ENCODE measurements at places on chromosomes 1 and 21.
A peak's percentile ranks its signal among the peaks of the same experiment; 100 is the strongest.

DNA sequence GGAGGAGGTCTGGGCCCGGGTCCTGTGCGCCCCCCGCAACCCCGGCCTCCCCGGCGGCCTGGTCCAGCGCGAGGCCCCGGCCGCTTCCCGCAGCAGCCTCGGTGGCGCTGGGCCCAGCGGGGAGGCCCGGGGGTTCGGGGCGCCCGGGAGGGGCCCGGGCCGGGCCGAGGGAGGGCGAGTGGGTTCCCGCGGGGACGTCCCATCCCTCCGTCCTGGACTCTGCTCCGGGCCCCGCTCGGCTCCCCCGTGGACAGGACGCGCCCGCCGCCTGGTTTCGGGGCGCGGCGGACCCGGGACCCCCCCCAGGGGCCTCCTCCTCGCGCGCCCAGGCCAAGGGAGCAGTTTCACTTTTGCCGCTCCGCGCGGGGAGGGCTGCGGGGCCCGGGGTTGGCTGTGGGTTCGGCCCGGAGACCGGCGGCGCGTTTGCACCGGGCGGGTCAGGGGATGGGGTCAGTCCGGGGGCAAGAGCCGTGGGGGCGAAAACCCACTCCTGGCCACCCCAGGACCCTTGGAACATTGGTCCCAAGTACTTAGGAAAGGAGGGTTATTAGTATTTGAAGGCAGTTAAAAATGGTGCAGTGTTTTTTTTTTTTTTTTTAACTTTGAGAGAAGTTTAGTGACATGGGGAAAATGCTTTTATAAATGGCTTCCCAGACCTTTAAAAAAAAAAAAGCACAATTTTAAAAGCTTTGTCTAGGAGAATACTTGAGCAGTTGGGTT, 677 bp downstream of the AGPAT3 start:
- peak; percentile 33 for ATAC-seq

GRCh38 chr1:25435397-25436108, 4.9 kb downstream of the MACO1 start:
- ATAC-seq, result no peak

- no peak for ATAC-seq
These were observed 17.7 kb downstream of the ECE1 start for GRCh38 chr1:21272540-21272939.

- ATAC-seq, result no peak
These were observed 90.1 kb upstream of the ACTRT2 start for GRCh38 chr1:2930913-2931723.

- no peak for ATAC-seq
These were observed 10.3 kb upstream of the PLD5 start for GRCh38 chr1:242534753-242535152.

- ATAC-seq, result no peak
These were observed 43.0 kb upstream of the TARDBP start for GRCh38 chr1:10969267-10969970.

DNA sequence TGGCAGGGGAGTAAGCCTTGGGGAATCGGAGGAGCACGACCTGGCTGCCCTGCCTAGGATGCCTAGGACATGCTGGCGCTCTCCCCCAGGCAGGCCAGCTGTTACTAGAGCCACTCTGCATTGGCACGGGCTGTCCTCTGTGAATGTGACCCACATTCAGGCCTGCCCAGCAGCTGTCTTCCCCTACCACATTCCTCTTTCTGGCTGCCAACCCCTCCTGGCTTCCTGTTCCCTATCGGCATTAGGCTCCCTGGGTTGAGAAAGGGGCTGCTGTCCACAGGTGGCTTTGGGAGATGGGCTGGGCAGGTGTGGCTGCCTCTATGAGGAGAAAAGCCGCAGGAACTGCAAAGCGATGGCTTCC, 2.3 kb upstream of the NFASC start:
- no peak for ATAC-seq

- ATAC-seq, result no peak
These were observed 54.9 kb downstream of the KCNK1 start for GRCh38 chr1:233668725-233669294.

GRCh38 chr1:145729666-145730436, 10.6 kb downstream of the CD160 start:
- ATAC-seq, result no peak

DNA sequence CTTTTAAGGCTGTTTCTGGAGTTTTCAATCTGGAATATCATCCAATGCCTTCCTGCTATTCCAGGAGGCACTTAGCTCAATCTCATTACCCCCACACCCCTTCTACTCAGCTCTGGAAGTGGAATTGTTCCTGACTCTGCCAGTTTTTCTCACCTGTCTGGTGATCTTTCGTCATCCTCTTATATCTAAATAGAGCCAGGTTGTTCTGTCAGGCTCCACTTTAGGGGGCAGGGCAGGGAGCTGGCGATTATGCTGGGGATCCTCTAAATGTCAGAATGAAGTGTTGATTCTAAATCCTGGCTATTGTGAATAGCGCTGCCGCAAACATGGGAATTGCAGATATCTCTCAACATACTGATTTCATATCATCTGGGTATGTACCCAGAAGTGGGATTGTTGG, 63.6 kb upstream of the ETV3 start:
- ATAC-seq, result no peak

- ATAC-seq, result no peak
These were observed 156.2 kb downstream of the TPR start for GRCh38 chr1:186218654-186219352.

GRCh38 chr1:208211921-208212843, 32.0 kb downstream of the PLXNA2 start:
- peak; percentile 30 for ATAC-seq

DNA sequence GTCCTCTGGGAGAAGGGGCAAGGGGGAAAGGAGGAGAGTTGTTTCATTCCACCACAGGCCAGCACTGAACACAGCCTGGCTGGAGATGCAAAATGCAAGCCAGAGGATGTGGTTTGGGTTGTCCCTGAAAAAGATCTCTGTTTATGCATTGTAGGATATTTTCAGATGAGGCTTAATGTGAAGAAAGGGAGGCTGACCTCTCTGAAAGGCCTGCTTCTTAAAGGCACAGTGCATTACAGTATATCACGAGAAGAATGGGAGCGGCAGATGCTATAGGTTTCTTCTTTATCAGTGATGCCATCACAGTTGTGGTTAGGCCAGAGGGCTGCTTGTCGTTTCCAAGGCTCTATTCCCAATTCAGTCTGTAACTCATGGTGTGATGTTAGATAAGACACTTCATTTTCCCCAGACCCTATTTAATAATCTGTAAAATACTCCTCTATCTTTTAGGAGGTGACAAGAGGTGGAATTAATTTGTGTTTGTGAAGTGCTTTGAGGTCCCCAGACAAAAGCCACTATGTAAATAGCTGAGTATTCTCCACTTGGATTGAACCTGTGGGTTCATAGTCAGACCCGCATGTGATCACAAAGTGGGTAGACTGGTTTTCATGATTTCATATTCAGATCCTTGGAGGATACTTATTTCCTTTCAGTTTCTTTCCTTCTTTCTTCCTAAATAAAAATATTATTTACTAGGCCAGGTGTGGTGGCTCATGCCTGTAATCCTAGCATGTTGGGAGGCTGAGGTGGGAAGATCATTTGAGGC, 76.5 kb upstream of the WDR26 start:
- ATAC-seq, result no peak

GRCh38 chr1:29835406-29835805, 599.1 kb downstream of the PTPRU start:
- no peak for ATAC-seq

DNA sequence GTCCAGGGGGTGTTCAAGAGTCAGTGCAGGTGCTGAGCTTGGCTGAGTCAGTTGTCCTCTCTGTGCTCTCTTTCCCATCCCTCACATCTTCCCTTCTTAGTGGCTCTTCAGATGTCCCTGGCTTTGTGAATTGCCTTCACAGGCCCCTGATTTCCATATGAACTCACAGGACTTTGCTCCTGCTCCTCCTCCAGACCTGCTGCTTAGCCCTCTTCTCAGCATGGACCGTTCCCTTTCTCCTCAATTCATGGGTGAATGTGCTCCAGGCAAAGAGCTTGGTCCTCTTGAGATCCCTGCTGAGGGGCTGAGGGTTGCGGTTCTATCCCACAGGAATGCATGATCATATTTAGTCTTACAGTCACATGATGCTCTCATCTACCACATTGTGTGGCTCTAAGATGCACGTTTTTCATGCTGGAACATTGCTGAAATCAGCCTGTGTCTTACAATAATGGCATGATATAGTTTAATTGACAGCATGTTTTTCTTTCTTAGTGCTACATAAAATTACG, 30.5 kb downstream of the CACNA1E start:
- no peak for ATAC-seq

DNA sequence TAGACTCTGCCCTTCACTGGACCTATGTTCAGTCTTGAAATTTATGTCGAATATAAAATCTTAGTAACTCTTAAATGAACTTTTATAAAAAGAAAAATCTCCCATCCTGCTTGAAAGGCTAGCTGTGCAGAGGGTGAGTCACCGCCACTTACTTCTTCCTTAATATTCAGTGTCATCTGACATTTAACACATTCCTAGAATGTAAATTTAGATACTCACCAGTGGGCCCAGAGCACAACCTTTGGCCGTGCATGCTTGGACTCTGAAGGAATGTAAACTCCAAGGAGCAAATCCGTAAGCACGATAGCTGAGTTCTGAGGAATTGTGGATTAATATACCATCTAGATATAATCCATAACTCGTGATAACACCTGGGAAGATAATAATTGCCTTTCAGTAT, 403.3 kb downstream of the KCTD3 start:
- ATAC-seq, result peak; percentile 99

- no peak for ATAC-seq
These were observed 40.9 kb upstream of the GFI1 start for GRCh38 chr1:92527670-92528069.

- no peak for ATAC-seq
These were observed 142.4 kb downstream of the GLUL start for GRCh38 chr1:182249201-182249676.

DNA sequence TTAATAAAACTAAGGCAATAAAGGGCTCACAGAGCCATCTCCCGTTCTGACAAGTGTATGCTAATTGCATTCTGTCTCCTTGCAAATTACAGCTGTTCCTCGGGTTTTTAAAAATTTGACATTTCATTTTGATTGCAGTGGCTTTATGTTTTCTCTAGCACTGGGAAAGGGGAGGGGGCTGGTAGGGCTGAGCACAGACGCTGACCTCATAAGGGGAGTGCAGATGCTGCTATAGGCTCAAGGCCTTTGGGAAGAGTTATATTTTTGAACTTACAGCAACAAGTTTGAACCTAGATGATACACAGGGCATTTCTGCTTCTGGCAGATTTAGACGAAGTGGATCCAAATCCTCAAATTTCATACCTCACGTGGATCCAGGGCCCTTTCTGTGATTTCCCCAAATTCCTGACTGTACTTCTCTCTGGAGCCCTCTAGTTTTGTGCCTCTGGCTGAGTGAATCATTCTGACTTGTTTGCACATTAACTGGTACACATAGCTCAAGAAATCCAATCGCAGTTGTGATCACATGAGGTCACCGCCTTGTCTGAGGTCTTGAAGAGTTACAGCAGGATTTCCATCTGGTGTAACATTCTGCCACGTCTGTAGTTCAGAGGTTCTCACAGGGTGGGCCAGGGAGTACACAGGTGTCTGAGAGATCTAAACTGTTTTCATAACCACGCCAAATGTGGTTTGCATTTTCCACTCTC, 230.3 kb downstream of the C1orf94 start:
- peak; percentile 62 for ATAC-seq

- ATAC-seq, result no peak
These were observed 7.0 kb upstream of the LPAR3 start for GRCh38 chr1:84899969-84900368.

- no peak for ATAC-seq
These were observed 4.9 kb downstream of the C2CD2 start for GRCh38 chr21:41948901-41949300.

GRCh38 chr1:160813215-160813614, 17.2 kb downstream of the LY9 start:
- no peak for ATAC-seq

DNA sequence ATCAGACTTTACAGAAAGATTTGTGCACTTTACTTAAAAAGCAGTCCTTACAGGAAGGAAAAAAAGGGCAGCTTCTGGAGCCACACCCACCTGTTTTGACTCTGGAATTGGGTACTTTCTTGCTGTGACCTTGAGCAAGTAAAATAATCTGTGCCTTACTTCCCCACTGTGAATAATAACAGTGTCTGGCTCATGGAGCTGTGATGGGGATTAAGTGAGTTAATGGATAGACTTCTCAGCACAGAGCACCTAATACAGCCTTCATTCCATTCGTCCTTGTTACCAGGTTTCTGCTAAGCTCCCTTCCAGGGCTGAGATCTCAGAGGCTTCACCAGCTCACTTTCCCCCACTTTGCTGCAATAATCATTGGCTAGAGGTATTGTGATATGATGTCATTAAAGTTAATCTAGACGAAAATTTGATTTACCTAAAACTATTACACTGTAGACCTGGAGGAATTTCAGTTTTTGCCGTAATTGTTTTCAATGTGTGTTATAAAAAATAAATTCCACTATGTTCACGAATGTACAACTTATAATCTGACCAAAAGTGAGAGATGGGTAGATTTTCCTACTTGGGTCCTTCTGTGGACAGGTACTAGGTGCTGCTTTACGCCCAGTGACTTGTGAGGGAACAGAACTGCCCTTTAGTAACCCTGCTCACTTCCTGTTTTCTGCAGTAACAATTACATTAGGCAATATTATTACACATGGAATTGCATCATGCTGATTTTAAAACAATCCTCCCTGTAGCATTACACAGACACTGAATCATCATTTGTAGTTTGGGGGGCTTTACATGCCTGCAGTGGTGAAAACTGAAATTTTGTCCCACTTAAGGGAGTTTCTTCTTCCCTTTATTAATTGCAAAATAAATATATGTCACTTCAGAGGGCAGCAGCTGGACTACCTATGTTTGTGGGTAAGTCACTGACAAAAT, 19.7 kb upstream of the ABCG1 start:
- no peak for ATAC-seq
